ENCODE measurements at places on chromosomes 1 and 21. TPM values are rescaled to one million over a fixed set of nuclear protein-coding genes. Genes with fewer than 3 reads are reported as not detected.

MATN1 gene
- 1.4 TPM for total RNA-seq

WLS gene
- total RNA-seq: not detected

CD5L gene
- total RNA-seq: not detected

LDLRAD2 gene
- total RNA-seq: not detected

CFHR5 gene
- total RNA-seq: not detected
